Activated CD4-positive, alpha-beta memory T cell treated with anti-CD3 and anti-CD28 coated beads for 36 hours (primary cell): ENCODE measurements at places on chromosomes 2 and 18. TPM values are rescaled to one million over a fixed set of nuclear protein-coding genes. Genes with fewer than 3 reads are reported as not detected.

DNA sequence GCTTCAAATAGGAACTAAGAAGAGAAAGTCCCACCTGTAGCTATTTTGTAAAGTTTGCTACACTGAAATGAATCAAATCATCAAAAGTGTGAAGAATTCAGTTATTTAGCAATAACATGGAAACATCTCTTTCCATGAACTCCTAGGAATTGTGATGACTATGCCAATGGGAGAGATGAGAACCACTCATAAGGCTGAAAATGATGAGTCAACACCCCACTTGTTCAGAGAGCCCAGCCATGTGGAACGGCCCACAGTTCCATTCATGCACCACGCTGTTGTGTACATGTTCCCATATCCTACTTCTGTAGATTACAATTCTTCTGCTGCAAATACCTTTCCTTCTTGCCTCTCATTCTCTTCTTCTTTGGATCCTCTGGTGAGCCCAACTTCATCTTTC, 645.5 kb upstream of the ID2 start:
- H3K4me3 ChIP-seq: no peak overlapping the region
- no peaks in the 10 kb centered on the region for H3K27me3 ChIP-seq
- peaks cover 5% of the 10 kb centered on the region for H3K4me1 ChIP-seq
- no peaks in the 10 kb centered on the region for H3K36me3 ChIP-seq
- no peak for DNase-seq

GRCh38 chr18:3466045-3466444, 16.1 kb downstream of the TGIF1 start:
- peaks cover 23% of the 10 kb centered on the region for H3K4me1 ChIP-seq
- peaks cover 13% of the 10 kb centered on the region for H3K36me3 ChIP-seq

- H3K4me1 ChIP-seq: peaks cover 1% of the 10 kb centered on the region
- H3K4me3 ChIP-seq: no peak overlapping the region
- H3K36me3 ChIP-seq: no peaks in the 10 kb centered on the region
- H3K27me3 ChIP-seq: no peaks in the 10 kb centered on the region
- no peak overlapping the region for H3K27ac ChIP-seq
These were observed 103.2 kb downstream of the PTGR3 start for GRCh38 chr18:75105551-75106254.

- H3K4me3 ChIP-seq: no peak overlapping the region
- H3K36me3 ChIP-seq: no peaks in the 10 kb centered on the region
- H3K4me1 ChIP-seq: no peaks in the 10 kb centered on the region
- H3K27me3 ChIP-seq: no peaks in the 10 kb centered on the region
- no peak overlapping the region for H3K27ac ChIP-seq
These were observed 51.8 kb downstream of the CTIF start for GRCh38 chr18:48590678-48591077.

GRCh38 chr2:238097988-238098871, 1.9 kb upstream of the ESPNL start:
- H3K27me3 ChIP-seq: no peaks in the 10 kb centered on the region
- H3K4me1 ChIP-seq: no peaks in the 10 kb centered on the region
- DNase-seq: peak; percentile 27
- peak overlapping the region; percentile 37 for H3K4me3 ChIP-seq
- H3K27ac ChIP-seq: peak overlapping the region; percentile 13

GRCh38 chr2:10220902-10221391, 81.8 kb upstream of the HPCAL1 start:
- H3K27me3 ChIP-seq: no peaks in the 10 kb centered on the region
- no peak for DNase-seq
- no peak overlapping the region for H3K4me3 ChIP-seq
- H3K36me3 ChIP-seq: no peaks in the 10 kb centered on the region
- no peaks in the 10 kb centered on the region for H3K4me1 ChIP-seq

DNA sequence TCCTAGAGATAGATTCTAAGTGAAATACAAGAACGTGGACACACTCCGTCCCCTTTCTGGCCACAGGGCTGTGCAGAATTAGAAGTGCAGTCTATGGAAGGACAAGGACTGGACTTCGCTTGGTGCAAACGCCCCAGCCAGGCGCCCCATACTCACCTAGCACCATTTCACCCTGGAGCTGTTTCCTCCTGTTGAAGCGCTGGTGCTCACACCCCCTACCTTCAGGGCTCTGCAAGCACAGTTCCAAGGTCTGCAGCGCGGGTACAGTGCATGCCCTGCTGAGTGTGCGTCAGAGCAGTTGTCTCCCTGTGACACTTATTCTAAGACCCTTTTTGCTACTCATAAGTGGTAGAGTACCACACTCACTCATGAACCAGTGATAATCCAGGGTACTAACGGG, 3.0 kb downstream of the HPCAL1 start:
- peaks cover 2% of the 10 kb centered on the region for H3K36me3 ChIP-seq
- DNase-seq: peak; percentile 65
- no peaks in the 10 kb centered on the region for H3K27me3 ChIP-seq
- H3K4me3 ChIP-seq: peak overlapping the region; percentile 99
- H3K27ac ChIP-seq: peak overlapping the region; percentile 43

DNA sequence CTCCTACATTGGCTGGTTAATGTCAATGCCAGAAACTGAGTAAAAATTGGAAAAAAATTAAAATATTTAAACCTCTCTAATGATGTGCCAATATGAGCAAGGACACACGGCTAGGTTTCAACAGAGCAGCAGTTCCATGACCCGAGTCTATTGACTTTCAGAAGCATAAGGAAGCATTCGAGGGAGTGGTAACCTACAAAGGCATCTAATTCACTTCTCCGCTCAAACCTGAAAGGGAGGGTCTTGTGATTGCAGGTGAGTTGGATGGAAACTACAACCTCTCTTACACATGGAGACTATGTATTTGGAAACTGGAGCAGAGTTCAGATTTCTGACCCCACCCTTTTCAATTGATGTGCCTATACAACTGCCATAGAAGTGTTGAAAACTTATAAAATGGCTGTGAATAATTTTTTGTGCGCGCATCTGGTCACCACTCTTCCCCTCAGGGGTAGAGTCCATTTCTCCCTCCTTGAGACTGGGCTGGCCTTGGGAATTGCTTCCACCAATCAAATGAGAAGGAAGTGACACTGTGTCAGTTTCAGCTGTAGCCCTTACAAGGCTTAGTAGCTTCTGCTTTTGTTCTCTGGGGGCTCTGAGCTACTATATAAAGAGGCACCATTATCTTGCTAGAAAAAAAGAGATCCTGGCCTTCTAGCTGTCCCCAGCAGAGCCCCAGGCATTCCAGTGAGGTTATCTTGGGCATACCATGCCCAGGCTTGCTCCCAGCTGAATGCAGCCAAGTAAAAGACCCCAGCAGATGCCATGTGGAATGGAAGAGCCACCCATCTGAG, 278.0 kb downstream of the EPHA4 start:
- peaks cover 10% of the 10 kb centered on the region for H3K27me3 ChIP-seq
- no peaks in the 10 kb centered on the region for H3K36me3 ChIP-seq
- no peak overlapping the region for H3K4me3 ChIP-seq
- no peak for DNase-seq

- H3K4me3 ChIP-seq: no peak overlapping the region
- H3K4me1 ChIP-seq: no peaks in the 10 kb centered on the region
- no peaks in the 10 kb centered on the region for H3K36me3 ChIP-seq
These were observed 131.5 kb upstream of the L3MBTL4 start for GRCh38 chr18:6546229-6546628.

DNA sequence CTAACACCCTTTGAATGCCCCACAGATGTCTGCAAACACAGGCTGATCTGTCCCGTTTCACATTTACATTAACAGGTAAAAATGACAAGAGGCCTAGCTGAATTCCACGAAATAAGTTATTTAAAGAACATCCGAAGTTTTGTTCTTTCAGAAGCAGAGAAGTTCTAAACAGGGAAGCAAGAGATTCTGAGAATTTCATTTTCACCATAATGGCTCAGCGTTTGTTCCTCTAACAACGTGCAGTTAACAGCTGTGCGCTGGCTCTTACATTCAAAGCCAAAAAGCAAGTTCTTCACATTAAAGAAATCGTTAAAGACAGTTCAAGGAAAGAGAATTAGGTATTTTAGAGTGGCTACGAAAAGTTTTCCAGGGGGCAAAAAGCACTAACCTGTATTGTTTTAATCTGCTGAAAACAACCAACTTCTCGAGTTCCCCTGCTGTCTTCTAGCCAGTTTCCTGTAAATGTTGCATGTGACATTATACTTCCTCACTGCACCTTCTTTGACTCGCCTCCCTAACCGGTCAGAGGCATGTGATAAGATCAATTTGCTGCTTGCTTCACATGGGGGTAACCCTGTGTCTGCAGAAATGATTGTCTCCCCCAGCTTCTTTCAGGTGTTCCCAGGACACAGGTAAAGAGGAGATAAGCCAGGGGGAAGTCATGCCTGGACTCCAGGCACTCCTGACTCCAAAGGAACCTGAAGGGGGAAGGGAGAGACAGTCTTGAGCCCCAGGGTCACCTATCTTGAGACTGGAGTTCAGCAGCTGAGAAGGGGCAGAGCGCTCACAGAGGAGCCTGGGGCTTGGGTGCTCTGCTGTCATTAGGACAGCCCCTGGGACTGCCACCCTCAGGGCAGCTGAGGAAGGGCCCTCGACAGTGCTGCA, 36.8 kb upstream of the WIPF1 start:
- H3K27me3 ChIP-seq: no peaks in the 10 kb centered on the region
- peaks cover 56% of the 10 kb centered on the region for H3K4me1 ChIP-seq
- H3K36me3 ChIP-seq: peaks cover 32% of the 10 kb centered on the region
- peak overlapping the region; percentile 95 for H3K27ac ChIP-seq
- peak overlapping the region; percentile 78 for H3K4me3 ChIP-seq
- peak; percentile 73 for DNase-seq

- H3K27ac ChIP-seq: no peak overlapping the region
- DNase-seq: no peak
- H3K27me3 ChIP-seq: peaks cover 3% of the 10 kb centered on the region
- peaks cover 10% of the 10 kb centered on the region for H3K4me1 ChIP-seq
These were observed 367.9 kb upstream of the TNP1 start for GRCh38 chr2:217227794-217228193.

- H3K36me3 ChIP-seq: no peaks in the 10 kb centered on the region
- H3K27me3 ChIP-seq: no peaks in the 10 kb centered on the region
- H3K4me3 ChIP-seq: no peak overlapping the region
- no peaks in the 10 kb centered on the region for H3K4me1 ChIP-seq
- no peak overlapping the region for H3K27ac ChIP-seq
- DNase-seq: no peak
These were observed 1057.5 kb upstream of the FAM98A start for GRCh38 chr2:34656632-34657031.

GRCh38 chr18:42578792-42579191, 536.7 kb downstream of the RIT2 start:
- no peak overlapping the region for H3K4me3 ChIP-seq
- DNase-seq: no peak

DNA sequence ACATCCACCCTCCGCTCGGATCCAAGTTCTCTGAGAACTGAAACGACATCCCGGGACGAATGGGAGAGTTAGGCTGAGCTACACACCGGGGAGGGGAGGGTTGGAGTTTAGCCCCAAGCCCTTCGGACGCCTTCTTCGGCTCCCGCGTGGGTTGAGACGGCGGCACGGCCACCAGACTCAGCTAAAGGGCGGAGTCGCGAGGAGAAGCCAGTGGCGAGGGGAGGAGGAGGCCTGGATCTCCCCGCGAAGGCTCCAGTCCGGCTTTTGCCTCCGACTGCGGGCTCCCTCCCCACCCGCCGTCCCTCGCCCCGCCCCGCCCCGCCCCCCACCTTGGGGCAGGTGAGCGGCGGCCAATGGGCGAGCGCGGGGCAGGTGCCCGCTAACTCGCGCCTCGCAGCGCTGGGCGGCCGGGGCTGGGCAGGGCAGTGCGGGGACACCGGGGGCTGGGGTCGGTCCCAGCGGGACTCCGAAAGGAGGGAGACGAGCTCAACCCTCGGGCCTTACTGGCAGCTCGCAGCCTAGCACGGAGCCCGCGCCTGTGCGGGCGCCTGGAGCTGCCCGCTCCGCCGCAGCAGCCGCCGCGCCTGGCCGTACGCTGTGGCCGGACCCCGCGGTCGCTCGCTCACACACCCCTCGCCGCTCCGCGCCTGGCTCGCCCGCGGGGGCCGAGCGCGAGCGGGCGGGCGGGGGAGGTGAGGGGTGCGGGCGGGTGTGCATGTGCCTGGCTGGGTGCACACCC, at the start of gene EMX1:
EMX1 (plus strand) TSS at position 382 of the 739 bp plus-strand sequence; CDS start at position 716, 334 bp downstream.
- peaks cover 26% of the 10 kb centered on the region for H3K4me1 ChIP-seq
- H3K27ac ChIP-seq: no peak within 1 kb of the TSS
- peak; percentile 68 for DNase-seq
- H3K27me3 ChIP-seq: peaks cover 73% of the 10 kb centered on the region

DNA sequence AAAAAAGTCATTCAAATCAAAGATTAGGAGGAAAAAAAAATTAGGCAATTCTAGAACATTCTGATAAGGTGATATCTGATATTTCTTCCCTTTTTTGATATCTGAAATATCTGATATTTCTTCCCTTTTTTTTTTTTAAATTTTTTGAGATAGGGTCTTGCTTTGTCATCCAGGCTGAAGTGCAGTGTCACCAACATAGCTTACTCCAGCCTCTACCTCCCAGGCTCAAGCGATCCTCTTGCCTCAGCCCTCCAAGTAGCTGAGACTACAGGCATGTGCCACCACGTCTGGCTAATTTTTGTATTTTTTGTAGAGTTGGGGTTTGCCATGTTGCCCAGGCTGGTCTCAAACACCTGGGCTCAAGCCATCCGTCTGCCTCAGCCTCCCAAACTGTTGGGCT, 33.9 kb downstream of the MEX3C start:
- H3K4me1 ChIP-seq: peaks cover 8% of the 10 kb centered on the region
- H3K27ac ChIP-seq: no peak overlapping the region
- DNase-seq: no peak
- no peaks in the 10 kb centered on the region for H3K36me3 ChIP-seq
- H3K4me3 ChIP-seq: no peak overlapping the region
- no peaks in the 10 kb centered on the region for H3K27me3 ChIP-seq

GRCh38 chr2:237876532-237876931, 17.1 kb downstream of the RAMP1 start:
- H3K27me3 ChIP-seq: peaks cover 7% of the 10 kb centered on the region
- no peak for DNase-seq
- H3K36me3 ChIP-seq: no peaks in the 10 kb centered on the region
- peaks cover 3% of the 10 kb centered on the region for H3K4me1 ChIP-seq

DNA sequence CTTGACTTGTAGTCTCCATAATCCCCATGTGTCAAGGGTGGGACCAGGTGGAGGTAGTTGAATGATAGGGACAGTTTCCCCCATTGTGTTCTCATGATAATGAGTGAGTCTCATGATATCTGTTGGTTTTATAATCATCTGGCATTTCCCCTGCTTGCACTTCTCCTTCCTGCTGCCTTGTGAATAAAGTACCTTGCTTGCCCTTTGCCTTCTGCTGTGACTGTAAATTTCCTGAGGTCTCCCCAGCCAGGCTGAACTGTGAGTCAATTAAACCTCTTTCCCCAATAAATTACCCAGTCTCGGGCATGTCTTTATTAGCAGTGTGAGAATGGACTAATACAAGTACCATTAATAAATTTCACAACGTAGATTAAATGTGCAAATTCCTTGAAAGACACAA, 102.3 kb upstream of the EPB41L5 start:
- peaks cover 32% of the 10 kb centered on the region for H3K36me3 ChIP-seq
- H3K27ac ChIP-seq: no peak overlapping the region
- no peaks in the 10 kb centered on the region for H3K4me1 ChIP-seq
- no peak for DNase-seq
- H3K27me3 ChIP-seq: no peaks in the 10 kb centered on the region

- H3K27ac ChIP-seq: no peak overlapping the region
- no peaks in the 10 kb centered on the region for H3K36me3 ChIP-seq
- DNase-seq: no peak
- H3K4me1 ChIP-seq: no peaks in the 10 kb centered on the region
These were observed 84.9 kb downstream of the SCN1A start for GRCh38 chr2:166042768-166043390.

OTOF gene
- total RNA-seq: 1.9 TPM

EHD3 gene
- 1.4 TPM for total RNA-seq

CABYR gene
- 1.4 TPM for total RNA-seq
